Cortex of kidney (tissue), 1 donor: ENCODE measurements at places on chromosomes 2 and 18.

DNA sequence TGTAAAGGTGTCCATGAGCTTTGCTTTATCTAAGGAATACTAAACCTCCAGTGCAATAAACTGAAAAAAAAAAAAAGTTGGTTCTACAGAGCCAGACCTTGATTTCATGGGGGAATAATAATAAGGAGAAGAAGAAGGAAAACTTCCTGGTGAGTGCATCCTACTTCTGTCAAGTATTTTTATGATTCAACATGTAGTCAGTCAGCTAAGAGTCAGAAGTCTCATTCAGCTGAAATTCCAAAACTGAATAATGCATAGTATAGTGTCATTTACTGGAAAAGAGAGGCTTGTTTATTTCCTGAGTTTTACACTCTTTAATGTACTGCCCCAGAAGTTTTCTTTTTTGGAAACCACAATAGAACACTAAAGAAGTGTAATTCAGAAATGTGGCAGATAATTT, 77.8 kb upstream of the TACR1 start:
- no peak for DNase-seq

- no peak for DNase-seq
Measured at GRCh38 chr2:60058781-60059180, 494.7 kb downstream of the BCL11A start.

DNA sequence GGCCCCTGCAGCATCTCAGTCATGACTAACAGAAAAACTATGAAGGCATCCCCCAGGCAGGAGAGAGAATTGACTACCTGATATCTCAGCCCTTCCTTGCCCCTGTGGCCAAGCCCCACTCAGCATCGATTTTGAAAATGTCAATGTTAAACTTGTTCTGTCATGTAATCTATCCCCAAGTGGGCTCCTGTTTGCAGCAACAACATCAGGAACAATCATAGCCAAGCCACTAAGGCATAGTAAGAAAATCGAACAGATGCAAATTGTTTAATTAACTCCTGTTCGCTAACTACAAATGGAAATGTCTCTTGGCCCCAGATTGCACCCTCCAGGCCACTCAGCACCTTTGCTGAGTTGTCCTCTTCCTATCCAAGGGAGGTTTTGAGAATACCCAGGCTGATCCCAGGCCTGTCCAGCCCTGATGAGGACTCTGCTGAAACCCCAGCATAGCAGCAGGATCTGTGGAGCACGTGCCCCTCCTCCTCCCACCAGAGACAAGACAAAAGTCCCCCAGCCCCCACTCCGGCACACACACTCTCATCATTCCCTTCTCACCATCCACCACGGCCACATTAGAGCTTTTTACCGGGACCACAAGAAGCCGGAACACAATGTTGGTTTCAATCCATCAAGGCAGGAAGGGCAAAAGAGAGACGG, 150.1 kb downstream of the TNS1 start:
- no peak for DNase-seq

DNA sequence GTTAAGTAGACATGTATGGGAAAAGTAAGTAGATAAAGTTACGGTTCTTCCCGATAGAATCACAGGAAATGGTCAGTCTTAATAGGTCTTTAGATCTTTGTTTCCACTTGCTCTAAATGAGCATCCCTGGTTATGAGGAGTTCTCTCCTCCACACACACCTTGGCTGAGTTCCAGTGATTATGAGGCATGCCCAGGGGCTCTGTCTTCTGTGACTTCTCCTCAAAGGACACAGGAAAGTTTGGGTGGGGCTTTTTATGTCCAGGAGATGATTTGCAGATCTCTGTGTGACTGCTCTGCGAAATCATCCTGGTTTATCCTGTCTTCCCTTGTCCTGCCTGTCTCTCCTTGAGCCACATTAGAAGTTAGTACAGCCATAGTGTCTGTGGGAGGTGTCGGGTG, 83.9 kb upstream of the EML6 start:
- DNase-seq: no peak

- DNase-seq: no peak
Measured at GRCh38 chr2:170744248-170745002, 25.8 kb upstream of the ERICH2 start.

DNA sequence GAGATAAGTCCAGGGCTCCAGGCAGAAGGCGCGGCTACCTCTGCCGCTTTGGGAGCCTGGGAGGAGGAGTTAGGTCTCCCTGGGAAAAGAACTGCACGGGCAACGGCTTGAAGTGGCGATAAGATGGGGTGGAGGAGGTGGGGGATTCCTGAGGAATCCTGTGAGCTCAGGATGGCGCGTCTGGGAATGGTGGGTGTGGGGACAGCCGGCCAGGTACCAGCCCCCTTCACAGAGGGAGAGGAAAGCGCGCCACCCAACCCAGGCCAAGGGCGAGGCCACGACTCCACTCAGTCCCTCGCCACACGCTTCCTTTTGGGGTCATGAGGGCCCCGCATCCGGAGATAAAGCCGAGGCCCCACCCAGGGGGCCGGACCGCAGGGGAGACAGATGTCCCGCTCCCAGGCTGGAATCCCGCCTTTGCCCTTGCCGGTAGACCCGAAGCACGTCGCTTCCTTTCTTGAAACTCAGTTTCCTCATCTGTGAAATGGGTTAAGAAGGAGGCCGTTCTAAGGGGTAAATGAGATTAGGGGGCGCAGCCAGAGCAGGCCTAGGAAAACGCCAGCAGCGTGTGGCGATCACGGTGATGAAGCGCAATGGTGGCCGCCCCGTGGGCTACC, 1.7 kb upstream of the CTDSP1 start:
- no peak for DNase-seq

- DNase-seq: no peak
Measured at GRCh38 chr2:174593574-174594203, 3.9 kb downstream of the WIPF1 start.

DNA sequence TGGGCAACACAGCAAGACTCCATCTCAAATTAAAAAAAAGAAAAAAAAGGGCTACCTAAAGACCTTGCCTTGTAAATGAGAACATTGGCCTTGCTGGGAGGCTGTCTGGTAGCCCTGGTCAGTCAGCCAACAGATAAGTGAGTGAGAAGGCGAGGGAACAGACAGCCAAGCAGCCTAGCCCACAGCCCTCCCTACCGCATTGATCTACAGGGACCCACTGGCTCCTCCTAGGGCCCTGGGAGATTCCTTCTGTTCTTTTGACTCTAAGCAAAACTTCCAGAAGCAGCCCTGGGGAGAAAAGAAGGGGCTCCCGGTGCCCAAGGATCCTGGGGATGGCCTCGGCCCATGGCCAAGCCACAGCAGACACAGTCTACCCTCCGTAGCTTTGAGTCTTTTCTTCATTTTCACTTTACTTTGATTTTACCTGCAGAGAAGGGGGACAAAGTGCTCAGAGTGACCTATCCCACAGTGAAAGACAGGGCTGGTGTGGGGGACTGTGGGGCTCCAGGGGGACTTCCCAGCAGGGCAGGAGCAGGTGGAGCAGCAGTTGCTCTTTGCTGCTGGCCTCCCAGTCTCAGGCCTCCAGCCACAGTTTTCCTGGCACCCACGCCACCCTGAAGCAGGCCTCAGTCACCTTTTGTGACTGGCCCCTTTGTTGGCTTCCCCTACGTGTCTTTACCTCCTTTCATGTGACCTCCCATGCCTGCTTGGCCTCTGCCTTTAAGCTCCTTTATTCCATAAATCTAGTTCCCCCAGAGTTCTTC, 5.1 kb downstream of the CEP68 start:
- no peak for DNase-seq

DNA sequence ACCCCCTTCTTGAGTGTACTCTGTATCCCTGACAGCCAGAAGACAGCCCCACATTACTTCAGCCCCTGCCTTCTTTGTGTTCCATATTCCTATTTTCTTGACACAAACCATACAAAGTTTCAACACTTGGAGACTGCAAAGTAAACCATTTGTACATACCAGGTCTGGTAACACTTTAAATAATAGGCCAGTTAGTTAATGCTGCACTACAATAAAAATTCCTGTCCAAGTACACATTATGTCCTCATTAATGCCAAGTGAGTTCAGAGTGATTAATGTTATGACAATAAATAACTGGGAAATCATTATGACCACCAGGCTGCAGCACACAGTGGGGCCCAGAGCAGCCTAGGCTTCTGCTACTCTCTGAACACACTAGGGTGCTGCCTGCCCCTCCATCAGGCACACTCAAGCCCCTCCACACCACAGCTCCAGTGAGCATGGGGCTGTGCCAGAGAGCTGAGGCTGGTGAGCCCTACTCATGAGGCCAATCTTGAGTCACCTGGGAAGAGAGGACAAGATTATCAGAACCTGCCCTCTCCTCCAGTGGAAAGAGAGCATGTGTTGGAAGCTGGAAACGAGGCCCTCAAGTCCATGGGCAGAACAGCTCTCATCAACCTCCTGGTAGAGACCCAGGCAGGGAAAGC, 138.7 kb downstream of the TTC32 start:
- no peak for DNase-seq

DNA sequence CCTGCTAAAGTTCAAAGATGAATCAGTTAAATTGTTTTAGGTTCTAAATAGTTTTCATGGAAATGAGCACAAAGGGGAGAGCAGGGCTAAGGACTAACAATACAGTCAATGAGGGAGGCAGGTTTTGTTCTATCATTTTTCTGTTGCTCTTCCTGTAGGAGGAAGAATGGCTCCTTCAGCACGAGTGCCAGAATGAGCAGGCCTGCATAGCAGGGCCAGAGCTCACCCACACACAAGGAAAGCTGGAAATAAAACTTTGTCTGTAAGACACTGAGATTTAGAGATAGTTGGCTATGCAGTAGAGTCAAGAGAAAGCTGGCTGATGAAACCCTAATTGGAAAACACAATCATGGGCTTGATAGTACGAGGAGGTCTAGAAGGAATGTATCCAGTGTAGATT, 313.3 kb downstream of the MBD2 start:
- no peak for DNase-seq

- no peak for DNase-seq
Measured at GRCh38 chr18:1488957-1489356, 584.3 kb downstream of the ADCYAP1 start.

DNA sequence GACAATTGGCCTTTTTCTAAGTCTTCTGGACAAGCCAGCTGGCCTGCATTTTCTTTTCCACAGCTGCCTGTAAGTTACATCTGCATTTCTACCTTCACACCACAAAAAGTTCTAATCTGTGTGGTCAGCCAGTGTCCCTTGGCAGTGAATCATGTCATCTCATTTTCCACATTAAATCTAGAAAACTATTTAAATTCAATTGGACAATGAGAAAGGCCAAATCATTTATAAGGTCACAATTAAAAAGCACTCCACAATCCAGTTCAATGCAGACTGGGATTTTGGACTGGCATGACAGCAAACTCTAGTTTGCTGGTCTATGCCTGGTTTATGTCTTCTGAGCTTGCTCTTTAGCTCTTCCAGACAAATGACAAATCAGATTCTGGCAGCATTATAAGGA, 494.2 kb upstream of the SPHKAP start:
- no peak for DNase-seq

DNA sequence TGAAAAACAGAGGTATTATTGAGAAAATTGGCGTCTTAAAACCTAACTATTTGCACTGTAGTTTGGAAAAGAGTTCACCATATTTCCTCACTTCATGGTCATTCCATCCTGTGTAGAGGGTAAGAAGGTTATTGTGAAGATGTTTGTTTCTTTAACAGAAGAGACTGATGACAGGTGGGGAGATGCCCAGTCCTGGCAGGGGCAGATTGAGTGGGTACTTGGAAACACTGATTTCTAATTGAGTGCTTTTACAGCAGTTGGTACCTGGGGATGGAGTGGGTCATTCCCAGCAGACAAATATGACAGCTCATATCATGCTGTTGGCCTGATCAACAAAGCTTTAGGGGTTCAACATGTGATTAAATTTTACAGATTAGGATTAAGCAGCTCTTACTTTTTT, 67.5 kb downstream of the MYOM1 start:
- DNase-seq: no peak

DNA sequence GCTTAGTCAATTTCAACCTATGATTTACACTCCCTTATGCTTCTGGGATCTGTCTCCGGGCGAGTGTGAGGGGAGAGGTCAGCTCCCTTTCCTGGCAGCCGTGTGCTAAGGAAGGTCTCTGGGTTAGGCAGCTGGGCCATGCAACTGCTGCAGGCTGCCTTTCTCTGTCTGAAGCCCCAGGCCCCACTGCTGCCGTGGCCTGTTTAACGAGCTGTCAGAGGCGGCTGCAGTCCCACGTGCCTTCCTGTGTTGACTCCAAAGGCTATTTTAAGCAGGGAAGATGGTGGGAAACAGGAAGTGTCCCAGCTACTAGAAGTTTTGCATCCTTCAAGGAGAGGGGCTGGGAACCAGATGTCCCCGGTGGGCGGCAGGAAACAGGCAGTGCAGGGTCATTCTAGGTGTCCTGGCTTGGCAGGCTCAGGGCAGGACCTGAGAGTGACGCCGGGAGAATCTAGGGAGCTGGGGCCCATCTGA, 186.4 kb downstream of the TNS1 start:
- DNase-seq: no peak

GRCh38 chr2:61255580-61256437, 93.8 kb downstream of the C2orf74 start:
- DNase-seq: no peak

- DNase-seq: no peak
Measured at GRCh38 chr18:47149457-47150028, 757 bp downstream of the HDHD2 start.

DNA sequence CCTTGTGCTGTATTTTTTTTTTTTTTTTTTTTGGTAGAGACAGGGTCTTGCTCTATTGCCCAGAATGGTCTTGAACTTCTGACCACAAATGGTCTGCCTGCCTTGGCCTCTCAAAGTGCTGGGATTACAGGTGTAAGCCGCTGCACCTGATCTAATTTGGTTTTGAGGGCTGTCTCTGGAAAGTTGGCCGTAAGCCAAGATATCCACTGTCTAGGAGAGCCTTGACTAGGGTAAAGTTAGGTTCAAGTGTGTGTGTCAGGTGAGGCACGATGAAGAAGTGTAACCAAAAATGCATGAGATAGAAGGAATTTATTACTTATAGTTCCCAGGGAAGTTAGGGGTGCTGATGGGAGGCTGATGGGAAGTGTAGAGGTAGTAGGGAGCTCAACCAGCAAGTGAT, 46.7 kb downstream of the INO80C start:
- no peak for DNase-seq

DNA sequence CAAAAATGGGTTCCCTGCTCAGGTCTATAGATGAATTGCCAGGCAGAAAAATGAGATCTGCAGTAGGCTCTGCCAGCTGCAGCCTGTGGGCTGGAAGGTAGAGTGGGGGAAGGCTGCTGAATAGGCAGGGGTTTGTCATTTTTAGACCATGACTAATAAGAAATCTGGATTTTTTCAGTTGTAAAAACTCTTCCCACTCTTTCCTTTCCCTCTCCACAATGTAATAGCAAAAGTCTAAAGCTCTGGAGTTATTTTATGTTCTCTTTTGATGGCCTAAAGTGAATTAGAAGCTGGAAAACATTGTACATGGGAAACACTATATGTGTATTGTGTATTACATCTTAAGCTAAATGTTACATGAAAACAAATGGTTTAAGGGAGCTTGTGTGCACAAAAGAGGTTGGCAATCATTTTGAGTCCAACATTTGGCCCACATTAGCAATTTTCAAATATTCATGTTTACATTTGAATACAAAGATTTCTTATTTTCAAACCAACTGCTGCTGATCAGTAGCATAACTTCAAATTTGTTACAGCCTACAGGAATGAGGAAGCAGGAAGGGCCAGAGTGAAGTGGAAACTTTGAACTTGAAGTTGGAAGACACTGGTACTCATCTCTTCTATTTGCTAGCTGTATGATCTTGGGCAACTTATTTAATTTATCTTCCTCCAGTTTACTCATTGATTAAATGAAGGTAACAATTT, 407.1 kb downstream of the SLC4A3 start:
- no peak for DNase-seq
